ENCODE measurements at places on chromosomes 7 and 10.

DNA sequence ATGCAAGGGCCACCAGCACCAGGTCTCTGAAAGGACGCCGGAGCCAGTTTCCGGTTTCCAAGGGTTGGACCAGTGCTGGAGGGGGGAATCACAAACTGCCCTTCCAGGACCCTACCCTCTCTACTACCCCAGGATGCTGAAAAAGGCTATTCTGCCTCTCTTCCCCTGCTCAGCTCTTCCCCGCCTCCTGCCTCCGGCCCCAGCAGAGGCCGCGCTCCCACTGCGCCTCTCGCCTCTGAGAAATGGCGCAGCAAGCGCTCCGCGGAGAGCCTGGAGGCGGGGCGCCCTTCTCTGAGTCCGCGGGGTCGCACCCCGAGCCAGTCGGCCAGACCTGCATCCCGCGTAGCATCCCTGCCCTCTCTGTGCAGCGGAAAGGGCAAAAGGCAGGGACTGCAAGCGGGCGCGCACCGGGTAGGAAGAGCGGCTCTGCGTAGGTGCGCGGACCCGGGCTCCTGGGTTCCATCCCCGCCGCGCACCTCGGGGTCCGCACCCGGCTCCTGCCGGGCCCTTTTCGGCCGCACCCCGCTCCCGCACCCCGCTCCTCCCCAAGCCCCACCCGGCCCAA is 476 bp upstream of the RET start:
- DNase-seq: peak; percentile 40

DNA sequence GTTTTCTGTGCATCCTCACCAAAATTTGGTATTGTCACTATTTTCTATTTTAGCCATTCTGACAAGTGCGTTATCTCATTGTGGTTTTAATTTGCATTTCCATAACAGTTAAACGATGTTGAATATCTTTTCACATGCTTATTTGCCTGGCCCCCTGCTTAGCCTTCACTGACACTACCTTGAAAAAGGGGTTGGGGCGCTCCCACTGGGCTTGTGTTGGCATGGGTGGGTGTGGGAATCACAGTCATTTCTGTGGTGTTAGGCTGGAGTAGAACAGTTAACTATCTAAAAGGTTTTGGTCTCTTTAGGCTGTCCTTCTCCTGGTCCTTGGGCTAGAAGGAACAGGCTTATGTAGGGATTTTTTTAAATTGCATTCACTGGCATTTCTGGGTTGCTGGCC is 72.2 kb upstream of the TMEM140 start:
- no peak for DNase-seq

DNA sequence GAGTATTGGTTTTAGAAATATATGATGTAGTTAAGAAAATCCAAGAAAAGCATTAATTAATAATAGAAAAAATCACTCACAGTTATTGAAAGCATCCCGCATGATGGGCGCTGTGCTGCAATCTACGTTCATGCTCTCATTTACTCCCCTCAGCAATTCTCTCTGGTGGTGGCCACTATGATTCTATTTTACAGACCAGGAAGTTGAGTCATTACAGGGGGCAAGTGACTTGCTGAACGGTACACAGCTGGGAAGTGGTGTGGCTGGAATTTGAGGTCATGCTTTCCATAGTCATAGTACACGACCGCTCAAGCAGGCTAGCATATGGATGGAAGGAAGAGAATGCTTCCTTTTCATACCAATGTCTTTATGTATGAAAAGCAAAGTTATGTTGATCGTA is 117.4 kb downstream of the TES start:
- no peak for DNase-seq

DNA sequence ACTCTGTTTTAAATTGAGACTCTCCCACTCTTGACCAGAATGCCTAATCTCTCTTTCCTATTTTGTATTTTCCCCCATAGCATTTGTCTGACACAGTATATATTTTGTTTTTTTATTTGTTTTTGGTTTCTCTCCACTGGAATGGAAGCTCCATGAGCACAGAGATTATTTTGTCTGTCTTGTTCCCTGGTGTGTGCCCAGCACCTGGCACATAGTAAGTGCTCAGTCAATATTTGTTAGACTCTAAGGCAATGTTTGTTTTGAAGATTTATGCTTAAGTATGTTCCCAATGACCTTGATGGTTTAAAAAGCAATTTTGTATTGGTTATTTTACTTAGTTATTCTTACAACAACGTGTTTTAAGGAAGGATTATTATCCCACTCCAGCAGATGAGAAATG is 201.8 kb downstream of the DYNC1I1 start:
- no peak for DNase-seq

DNA sequence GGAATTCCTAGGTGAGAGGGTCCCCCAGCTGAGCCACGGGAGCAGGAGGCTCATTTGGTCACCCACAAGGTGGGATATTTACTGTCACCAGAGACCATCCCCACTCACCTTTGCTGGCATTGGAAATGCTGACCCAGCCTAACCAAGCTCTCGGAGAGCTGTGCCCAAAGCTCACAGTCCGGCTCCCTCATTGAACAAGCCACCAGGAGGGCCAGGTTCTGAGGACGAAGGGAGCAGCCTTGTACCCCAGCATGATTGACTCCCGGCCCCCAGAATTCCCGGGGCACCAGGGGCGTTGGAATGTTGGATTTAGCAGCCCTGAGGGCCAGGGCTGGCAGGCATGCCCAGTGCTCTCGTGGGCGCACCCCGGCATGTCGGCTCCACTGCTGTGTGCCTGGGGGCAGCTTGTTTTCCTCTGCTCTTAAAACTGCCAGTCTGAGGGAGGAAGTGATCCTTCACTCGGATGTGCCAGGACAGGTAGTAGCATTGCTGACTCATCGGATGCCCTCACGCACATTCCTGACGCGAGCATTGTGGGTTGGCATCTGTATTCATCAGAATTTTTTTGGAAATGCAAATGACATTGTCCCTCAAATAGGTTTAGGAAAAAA is 23.3 kb downstream of the CLIP2 start:
- no peak for DNase-seq

DNA sequence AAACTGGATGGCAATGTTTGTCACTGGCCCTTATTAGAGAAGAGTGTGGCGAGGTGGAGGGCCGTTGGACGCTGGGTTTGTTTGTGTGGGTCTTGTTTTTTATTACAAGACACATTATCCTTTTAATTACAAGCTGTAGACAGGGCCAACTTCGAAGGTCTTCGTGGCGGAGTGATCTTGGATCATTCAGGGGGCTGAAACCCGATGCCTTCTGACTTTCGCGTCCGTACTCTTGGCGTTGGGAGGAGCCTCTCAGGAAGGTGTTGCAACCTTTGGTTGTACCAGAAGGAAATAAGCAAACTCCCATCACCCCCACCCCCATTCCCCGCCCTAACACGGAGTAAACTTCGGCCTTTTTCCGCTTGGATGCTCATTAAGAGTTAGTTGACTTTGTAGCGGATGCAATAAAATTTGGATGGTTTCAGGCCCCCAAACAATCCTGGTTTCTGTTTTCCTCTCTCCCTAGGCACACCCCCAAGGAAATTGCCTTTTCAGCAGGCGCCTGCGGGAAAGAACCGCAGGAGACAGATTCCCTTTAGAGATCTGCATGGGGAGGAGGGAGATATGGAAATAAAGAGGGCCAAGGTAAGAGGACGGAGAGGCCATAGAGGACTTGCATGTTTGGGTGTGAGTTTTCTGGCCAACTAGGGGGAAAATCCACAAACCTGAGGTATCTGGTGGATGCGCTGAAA is 294.5 kb upstream of the NFE2L3 start:
- DNase-seq: peak; percentile 91

DNA sequence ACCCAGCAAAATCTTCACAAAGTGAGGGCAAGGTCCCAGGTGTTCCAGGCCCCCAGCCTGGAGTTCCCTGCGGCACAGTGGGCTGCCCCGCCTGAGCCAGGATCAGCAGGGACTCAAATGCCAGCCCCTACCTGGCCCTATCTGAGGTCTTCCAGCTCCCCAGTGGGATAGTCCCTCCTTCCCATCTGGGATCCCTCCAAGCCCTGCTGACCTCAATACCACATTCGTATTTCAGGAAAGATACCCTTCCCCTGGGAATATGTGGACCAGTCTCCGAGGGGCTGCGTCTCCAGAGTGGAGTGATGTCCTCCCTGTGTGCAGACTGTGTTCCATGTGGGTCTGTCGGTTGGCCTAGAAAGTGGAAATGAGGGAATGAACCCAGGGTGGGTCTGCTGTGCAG is 40.9 kb downstream of the ELFN1 start:
- no peak for DNase-seq

GRCh38 chr10:49356944-49357343 is 38.9 kb downstream of the DRGX start:
- DNase-seq: no peak

Data from mesendoderm (in vitro differentiated cells).